EH (cell line): ENCODE measurements at places on chromosomes 4 and X.
A peak's percentile ranks its signal among the peaks of the same experiment; 100 is the strongest.

GRCh38 chr4:10129196-10130177 is 12.9 kb upstream of the WDR1 start:
- no peak for DNase-seq

GRCh38 chr4:3767570-3768288 is 1.5 kb downstream of the ADRA2C start:
- no peak for DNase-seq

GRCh38 chr4:57119054-57119651 is 9.0 kb upstream of the IGFBP7 start:
- DNase-seq = peak; percentile 99

DNA sequence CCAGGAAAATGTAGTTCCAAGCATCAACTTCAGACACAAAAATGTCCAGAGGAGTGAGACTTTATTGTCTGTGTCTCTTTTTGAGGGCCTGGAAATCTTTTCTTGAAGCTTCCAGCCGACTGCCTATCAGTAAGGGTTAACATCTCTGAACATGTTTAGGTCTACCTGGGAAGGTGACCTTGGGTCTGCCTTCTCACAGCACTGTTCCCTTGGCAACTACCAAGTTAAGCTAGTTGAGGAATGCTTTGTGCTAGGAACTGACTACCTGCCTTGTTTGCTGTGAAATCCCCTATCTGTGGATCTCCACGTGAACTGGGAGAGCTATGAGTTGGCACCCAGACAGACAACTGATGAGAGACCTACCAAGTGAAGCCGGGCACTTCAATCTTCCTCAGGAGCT is 81.6 kb downstream of the PPEF2 start:
- no peak for DNase-seq

GRCh38 chrX:17860179-17860780 is 818 bp downstream of the RAI2 start:
- no peak for DNase-seq
